ENCODE measurements at places on chromosomes 16 and 17.

GRCh38 chr16:85994492-85995490 is 95.8 kb downstream of the IRF8 start:
- DNase-seq = no peak

GRCh38 chr17:72576289-72576759 is 455.5 kb downstream of the SOX9 start:
- no peak for DNase-seq

GRCh38 chr16:84614073-84614459 is 3.8 kb downstream of the COTL1 start:
- DNase-seq = no peak

DNA sequence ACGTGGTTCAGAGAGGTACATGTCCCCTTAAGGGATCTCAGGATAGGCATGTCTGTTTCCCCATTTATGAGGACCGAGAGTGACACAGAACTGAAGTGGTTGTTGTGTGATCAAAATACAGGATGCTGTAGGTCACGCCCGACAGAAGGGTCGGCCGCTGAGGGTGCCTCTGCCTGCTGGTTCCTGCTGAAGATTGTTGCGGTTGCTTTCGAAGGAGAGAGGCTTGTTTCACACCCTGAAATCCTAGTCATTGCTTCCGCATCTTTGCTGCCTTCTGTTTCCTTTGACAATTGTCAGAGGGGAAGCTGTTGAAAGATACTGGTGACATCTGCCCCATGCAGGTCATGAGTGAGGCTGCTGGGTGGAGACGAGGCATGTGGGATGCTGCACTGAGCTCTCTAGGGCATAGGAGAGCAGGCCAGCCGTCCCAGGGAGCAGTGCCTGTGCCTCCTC is 3.8 kb upstream of the NAT9 start:
- DNase-seq = no peak

DNA sequence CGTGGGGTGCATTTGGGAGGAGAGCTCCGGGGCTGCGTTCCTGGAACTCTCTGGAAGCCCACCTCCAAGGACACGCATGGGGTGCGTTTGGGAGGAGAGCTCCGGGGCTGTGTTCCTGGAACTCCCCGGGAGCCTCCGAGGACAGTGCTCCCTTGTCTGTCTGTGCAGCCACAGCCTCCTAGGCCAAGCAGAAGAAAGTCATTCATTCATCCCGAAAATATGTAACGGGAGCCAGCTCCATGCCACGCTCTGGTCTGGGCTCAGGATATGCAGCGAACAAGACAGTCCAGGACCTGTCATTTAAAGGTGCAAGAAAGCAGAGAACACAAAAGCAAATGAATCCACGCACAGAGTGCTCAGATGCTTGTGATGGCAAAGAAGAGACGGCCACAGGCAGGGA is 7.9 kb downstream of the ENPP7 start:
- no peak for DNase-seq

- DNase-seq = peak; percentile 22
Observed at GRCh38 chr17:42422958-42423712, at the start of gene CAVIN1. Gene CAVIN1 (minus strand): TSS chr17:42423256. CDS start chr17:42423097, 159 bp downstream.

- peak; percentile 69 for DNase-seq
Observed at GRCh38 chr17:49987681-49988441, 7.2 kb downstream of the DLX3 start.

- no peak for DNase-seq
Observed at GRCh38 chr16:6308176-6308575, 1024.5 kb upstream of the RBFOX1 start.

DNA sequence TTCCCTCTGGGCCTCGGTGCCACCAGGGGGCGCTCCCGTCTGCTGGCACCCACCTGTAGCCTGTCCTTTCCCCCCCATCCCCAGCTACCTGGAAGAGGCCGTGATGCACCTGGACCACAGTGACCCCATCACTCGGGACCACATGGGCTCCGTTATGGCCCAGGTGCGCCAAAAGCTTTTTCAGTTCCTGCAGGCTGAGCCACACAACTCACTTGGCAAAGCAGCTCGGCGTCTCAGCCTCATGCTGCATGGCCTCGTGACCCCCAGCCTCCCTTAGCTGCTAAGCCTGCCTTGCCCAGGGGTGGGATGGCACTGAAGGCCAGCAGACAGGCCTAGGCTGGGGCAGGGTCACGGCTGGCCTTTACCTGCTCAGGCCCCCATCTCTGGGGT is 818 bp upstream of the NRN1L start:
- DNase-seq = no peak

- DNase-seq = no peak
Observed at GRCh38 chr16:28212532-28212873, 738 bp upstream of the XPO6 start.

DNA sequence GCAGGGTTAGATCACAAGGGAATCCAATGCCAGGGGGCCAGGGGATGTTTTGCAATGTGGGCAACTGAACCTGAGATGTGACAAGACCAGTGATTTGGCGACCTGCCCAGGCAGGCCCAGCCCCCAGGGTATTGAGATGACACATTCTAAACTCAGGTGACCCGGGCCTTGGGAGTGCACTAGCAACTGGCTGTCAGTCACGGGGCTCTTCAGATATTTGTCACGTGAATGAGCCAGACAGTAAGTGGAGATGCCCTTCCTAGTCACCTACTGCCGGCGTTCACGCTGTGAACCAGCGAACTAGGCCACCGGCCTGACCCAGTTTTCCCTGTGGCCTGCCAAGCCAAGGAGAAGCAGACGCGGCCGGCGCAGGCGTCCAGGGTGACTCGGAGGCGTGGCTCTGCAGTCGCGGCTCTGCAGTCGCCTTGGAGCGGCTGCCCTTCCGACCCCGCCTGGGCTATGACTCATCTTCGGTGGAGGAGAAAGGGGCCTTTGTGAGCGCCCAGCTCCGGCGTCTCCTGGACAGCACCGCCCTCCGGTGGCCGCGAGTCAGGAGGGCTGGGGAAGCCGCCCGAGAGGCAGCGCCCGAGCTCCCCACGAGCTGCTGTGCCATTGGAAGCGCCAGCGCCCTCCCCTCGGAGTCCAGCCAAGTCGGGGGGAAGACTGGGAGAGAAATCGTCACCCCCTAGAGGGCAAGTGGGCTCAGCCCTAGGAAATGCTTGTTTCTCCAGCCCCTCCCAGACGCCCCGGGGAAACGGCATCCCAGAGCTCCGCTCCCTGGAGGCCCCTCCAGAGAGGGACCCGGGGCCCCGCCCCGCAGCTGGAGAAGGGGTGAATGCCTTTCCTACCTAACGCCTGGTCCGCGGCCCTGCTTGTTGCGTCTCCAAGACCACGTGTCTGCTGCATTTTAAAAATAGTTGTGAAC is 38.8 kb downstream of the WSB1 start:
- peak; percentile 92 for DNase-seq

GRCh38 chr17:19305761-19306159 is 56.8 kb downstream of the B9D1 start:
- DNase-seq = no peak

GRCh38 chr17:76079956-76080767 is 1.2 kb downstream of the ZACN start:
- DNase-seq = no peak

DNA sequence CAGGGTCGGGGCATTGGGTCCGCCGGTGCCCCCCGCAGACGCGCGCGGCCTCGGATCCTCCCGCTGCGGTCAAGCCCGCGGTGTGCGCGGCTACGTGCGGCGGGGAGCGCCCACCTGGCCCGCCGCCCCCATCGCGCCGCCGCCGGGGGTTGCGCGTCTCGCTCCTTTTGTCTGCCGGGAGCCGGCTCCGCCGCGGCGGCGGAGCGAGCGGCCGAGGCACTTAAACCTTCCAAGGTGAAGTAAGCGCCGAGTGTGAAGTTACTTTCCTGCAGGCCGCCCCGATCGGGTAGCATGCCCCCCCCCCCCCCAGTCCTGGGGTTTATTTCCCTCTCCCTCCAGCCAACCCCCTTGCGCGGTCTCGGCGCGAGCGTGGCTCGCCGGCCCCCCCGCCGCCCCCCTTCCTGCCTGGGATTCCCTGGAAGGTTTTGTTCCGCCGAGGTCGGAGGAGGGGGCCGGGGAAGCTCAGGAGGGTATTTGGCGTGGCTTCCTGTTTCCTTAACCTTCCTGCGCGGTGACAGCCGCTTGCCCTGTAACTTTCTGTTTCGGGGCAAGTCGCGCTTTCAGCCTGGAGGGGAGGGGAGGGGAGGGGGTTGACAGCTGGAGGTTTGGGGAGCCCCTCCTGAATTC is 56.6 kb upstream of the GSE1 start:
- DNase-seq = no peak

GRCh38 chr17:3808701-3809100 is 7.7 kb upstream of the ITGAE start:
- DNase-seq = no peak

DNA sequence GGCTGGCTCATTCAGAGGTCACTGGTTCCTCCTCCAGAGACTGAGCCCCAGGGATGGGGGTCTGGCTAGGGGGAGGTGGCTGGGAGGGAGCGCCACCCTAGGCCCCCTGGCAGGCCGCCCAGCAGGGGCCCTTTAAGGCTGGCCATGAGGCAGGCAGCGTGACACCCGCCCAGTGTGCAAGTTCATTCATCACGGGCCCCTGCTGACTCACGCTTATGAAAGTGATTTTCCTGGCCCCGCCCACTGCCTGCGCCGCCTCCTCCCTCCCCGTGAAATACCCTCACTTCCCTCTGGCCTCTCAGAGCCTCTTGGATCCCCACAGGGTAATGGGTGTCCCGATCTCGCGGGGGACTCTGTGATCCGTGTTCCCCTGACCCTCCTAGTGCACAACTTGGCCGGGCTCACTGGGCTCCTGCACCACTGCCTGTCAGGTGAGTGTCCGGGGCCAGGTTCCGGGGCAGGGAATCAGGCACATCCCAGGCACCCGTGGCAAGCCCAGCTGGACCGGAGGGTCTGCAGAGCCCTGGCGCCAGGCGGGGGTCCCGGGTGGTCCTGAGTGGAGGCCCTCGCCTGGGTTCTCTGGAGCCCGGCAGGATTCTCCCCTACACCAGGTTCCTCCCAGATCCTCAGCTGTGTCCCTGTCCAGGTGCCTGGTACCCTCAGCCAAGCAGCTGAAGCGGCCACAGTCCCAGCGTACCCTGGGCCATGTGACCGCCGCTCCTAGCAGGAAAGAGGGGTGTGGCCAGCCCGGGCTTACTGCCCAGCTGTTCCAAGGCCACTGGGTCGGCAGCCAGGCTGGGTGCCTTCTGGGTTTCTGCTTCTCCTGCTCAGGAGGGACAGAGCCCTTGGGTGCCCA is at the start of gene OSGIN1:
Gene OSGIN1 (plus strand): TSS at position 301 of the 856 bp plus-strand sequence. CDS start 4,432 bp downstream, outside the sequence.
- DNase-seq = peak; percentile 74

- DNase-seq = no peak
Observed at GRCh38 chr17:59365383-59365981, 34.0 kb downstream of the YPEL2 start.

GRCh38 chr17:386141-386876 is 33.7 kb upstream of the RPH3AL start:
- no peak for DNase-seq

GRCh38 chr17:44981221-44981968 is 13.3 kb upstream of the C1QL1 start:
- no peak for DNase-seq

- DNase-seq = no peak
Observed at GRCh38 chr17:27322690-27323508, 29.0 kb downstream of the WSB1 start.

- no peak for DNase-seq
Observed at GRCh38 chr16:23505180-23505665, 5.1 kb downstream of the GGA2 start.

DNA sequence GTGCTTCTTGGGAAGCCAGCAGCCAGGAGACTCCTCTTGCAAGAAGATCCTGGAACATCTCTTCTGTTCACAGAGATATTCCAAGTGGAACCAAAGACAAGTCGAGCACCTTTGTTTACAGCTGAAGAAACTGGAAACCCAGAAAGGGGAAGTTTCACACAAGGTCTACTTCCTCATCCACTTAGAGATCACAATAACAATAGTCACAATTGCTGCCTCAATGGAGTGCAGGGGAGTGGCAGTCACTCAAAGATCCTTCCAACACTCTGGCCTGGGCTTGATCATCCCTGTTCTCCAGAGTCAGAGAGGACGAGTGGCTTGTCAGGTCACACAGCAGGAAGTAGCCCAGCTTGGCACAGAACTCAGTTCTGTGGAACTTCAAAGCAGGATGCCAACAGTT is 46.9 kb upstream of the SIAH1 start:
- DNase-seq = peak; percentile 32

DNA sequence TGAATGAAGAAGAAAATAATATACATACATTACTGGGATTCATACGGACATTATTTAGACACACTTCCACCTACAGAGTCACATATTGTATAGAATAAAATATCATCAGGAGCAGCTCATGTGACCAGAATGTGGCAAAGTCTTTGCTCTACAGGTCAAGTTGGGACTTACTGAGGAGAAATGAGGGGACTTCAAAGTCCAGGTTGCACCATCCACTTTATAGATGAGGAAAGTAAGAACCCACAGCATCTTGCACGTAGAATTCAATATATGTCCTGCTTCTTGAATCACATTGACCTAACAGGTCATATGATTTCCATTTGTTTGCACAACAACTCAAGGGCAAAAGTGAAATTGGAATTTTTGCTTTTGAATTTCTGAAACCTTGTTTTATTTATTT is 524.3 kb downstream of the WWOX start:
- DNase-seq = no peak

- DNase-seq = no peak
Observed at GRCh38 chr17:58337600-58338453, 9.2 kb upstream of the TSPOAP1 start.

- no peak for DNase-seq
Observed at GRCh38 chr17:77136420-77136767, 4.4 kb upstream of the SEC14L1 start.

DNA sequence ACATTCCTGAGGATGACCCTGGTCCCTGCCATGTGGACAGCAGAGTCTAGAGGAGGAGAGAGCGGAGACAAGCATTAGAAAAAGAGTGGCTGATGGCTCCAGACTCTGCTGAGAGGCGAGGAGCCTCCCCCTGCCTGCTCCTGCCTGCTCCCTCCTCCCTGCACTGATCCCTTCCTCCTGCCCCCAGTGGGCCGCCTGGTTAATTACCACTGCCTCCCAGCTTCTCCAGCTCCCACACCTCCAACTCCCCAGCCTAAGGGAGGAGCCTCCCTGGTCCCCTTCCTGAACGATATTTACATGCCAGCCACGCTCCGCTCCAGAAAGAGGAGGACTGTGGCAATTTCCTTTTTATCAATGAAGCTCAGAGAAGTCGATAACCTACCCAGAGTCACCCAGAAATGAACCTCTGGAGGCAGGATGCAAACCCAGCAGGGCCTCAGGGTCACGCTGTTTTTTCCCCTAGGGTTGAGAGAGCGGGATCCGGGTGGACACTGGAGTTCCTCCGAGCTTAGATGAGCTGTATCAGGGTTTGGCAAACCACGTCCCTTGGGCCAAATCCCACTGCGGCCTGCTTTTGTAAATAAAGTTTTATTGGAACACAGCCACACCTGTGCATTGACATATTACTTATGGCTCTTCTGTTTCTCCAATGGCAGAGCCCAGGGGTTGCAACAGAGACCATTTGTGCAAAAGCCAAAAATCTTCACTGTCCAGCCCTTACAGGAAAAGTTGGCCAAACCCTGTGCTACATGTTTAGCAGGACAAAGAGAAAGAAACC is 27.1 kb upstream of the JPH3 start:
- no peak for DNase-seq

DNA sequence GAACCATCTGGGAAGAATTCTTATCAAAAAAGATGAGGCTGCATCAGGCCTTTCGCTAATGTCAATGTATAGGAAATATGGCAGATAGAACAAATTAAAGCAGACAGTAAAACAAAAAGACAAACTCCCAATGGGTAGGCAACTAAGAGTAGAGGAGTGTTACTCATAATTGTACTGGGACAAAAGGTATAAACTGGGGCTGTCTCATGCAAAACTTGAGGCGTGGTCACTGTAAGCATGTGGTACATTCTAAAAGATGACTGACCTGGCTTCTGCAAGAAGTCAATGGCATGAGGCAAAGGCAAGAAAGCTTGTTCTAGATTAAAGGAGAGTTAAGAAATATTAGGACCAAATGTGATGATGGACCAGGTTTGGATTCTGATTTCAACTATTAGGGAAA is 26.7 kb downstream of the SMIM36 start:
- no peak for DNase-seq

- no peak for DNase-seq
Observed at GRCh38 chr17:29126268-29126930, 53.8 kb downstream of the MYO18A start.

All from LNCaP clone FGC (cell line).